ENCODE measurements at places on chromosomes 13 and 19.

DNA sequence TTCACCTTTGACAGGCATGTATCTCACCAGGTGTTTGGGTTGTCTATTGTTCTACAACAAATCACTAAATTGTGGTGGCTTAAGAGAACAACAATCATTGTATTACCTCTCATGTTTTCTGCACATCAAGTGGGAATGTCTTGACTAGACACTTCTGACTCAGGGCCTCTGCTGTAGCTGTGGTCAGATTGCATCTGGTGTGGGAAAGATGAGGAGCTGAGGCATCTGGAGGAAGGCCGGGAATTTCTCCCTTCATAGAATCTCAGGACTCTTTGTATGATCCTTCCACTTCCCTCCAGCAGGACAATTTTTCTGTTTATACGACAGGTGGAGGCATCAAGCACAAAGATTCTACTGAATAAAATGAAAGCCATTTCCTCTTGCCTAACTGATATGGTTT lies 511.8 kb upstream of the NBEA start:
- DNase-seq = no peak

GRCh38 chr19:2888731-2889224 lies 11.9 kb upstream of the ZNF57 start:
- DNase-seq = peak; percentile 47

GRCh38 chr13:97855570-97856303 lies 97.7 kb upstream of the IPO5 start:
- DNase-seq = peak; percentile 78

DNA sequence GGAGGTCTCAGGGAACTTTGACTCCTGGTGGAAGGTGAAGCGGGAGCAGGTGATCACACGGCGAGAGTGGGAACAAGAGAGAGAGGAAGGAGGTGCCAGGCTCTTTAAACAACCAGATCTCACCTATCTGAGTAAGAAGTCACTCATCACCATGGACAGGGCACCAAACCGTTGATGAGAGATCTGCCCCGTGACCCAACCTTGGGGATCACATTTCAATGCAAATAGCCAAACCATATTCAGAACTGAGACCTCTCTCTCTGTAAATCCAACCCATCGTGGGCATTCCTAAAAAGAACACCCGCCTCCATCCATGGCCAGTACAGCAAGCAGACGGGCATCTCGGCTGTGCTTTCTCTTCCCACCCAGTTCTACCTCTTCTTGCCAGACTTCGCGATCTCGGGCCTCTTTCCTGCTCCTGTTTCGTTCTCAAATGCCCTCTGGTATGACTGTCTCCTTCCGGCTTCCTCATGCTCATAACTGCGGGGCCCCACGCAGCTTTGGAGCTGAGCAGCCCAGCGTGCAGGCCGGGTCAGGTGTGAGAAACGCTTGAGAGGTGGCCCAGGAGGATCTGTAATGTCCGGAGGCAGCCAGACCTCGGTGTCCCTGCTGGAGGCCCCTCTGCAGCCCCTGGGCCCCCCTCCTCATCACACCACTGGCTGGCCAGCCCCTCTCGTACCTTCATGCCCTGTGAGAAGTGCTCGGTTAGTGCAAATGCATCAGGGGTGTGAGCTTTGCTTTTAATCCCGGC lies 97.0 kb upstream of the GPR183 start:
- no peak for DNase-seq

DNA sequence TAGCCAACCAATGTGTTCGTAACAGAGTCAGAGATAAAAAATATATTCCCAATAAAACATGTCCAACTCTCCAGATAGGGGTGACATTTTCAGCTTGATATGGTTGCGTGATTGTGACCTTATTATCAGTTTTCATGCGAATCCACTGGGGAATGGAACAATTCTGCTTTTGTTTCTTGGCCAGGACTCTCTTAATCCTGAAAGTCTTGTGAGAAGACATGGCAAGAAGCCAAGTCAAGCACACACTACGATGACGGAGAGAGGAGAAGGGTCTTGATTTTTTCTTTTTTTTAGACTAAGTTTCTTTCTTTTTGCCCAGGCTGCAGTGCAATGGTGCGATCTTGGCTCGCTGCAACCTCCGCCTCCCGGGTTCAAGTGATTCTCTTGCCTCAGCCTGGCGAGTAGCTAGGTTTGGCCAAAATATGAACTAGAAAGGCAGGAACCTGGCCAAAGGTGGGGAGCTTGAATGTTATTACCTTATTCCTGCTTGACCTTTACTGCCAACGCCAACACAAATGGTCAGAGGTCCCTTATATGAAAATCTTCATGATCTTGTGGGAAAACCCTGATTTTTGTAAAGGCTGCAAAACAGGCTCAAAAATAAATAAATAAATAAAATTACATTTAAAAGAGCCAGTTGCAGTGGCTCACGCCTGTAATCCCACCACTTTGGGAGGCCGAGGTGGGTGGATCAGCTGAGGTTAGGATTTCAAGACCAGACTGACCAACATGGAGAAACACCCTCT lies 14.5 kb downstream of the ZNF816 start:
- no peak for DNase-seq
